CD8-positive, alpha-beta memory T cell (primary cell): ENCODE measurements at places on chromosomes 13 and 19.

- no peak for DNase-seq
Observed at GRCh38 chr19:47444388-47444821, 25.1 kb upstream of the MEIS3 start.

DNA sequence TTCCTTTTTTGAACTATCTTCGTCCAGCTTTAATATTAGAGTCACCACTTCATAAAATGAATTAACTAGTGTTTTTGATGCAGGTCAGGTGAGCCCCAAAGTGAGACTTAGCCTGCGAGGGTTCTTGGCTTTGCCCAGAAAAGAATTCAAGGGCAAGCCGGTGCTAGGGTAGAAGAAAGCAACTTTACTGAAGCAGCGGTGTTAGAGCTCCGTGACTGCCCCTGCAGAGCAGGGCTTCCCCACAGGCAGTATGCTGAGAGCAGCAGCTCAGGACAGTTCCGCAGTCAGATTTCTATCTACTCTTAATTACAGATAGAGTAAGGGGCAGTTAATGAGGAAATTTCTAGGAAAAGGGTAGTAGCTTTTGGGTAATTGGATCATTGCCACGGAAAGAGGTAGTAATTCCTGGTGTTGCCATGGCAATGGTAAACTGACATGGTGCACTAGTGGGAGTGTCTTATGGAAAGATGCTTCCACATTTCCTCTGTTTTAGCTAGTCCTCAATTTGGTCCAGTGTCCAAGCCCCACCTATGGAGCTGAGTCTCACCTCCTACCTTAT is 432.2 kb upstream of the ZNF507 start:
- DNase-seq: no peak

- no peak for DNase-seq
Observed at GRCh38 chr13:96816261-96816660, 178.0 kb downstream of the OXGR1 start.

GRCh38 chr13:74250738-74251190 is 116.6 kb upstream of the KLF12 start:
- DNase-seq: no peak

- no peak for DNase-seq
Observed at GRCh38 chr13:37954191-37954590, 84.6 kb upstream of the TRPC4 start.

- no peak for DNase-seq
Observed at GRCh38 chr19:31821346-31821745, 472.1 kb upstream of the TSHZ3 start.

GRCh38 chr13:44752164-44752563 is 176.0 kb upstream of the TSC22D1 start:
- no peak for DNase-seq

GRCh38 chr13:22793598-22794134 is 387.1 kb upstream of the SGCG start:
- DNase-seq: no peak

GRCh38 chr19:928471-929202 is 2.8 kb downstream of the ARID3A start:
- no peak for DNase-seq

- DNase-seq: no peak
Observed at GRCh38 chr19:4583961-4584669, 24.6 kb upstream of the SEMA6B start.

- no peak for DNase-seq
Observed at GRCh38 chr13:93244918-93245280, 18.3 kb downstream of the GPC6 start.

- DNase-seq: peak; percentile 11
Observed at GRCh38 chr19:51440846-51441409, 17.3 kb downstream of the SIGLEC8 start.

DNA sequence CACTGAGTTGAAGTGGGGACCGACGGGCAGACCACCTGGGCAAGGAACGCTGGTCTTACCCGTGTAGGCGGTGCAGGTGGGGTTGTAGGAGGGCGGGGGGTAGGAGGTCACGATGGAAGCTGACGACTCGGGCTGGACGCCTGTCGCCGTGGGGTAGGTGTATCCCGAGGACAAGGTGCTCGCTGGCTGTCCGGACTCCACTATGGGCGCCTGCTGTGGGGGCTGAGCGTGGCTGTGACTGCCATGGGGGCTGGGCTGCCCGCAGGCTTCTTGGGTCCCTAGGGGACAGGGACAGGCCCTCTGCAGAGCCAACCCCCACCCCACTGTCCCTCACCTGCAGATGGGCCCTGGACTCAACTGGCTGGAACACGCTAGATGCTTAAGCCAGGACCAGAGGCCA is 37.2 kb downstream of the ZFR2 start:
- no peak for DNase-seq

DNA sequence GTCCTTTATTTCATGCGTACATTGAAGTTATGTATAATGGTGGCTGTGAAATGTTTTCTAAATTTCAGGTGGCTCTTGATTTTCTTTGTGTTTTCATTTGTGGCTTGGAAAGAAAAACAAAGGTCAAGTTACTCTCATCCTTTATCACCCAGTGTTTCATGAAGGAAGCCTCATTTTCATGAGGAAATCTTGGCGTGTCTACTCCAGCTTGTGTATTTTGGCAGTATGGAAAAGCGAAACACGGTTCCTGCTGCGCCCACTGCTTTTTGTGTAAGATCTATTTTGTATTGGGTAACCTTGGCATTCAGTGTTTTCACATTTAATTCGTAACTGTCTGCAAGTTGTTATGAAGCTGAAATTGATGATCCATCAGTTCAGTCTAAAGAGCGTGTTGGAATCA is 147.0 kb upstream of the RNF113B start:
- DNase-seq: no peak

DNA sequence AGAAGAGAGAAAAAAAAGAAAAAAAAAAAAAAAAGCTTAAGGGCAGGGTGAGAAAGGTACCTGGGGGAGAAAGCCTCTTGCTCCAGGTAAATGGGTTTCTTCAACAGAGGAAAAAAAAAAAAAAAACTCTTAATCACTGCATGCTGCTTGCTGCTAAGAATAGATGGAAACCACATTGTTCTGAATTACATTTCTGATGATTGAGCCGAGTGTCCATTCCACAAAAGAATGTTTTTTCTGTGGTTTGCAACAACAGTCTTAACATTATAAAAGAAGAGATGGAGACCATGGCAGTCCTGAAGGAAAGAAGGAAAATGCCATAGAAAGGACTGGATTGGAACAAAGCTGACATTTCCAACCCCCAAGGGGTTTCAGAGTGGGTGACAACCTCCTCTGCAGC is 1312.7 kb downstream of the SLITRK1 start:
- no peak for DNase-seq

GRCh38 chr19:8451885-8452284 is 7.1 kb downstream of the HNRNPM start:
- DNase-seq: no peak

DNA sequence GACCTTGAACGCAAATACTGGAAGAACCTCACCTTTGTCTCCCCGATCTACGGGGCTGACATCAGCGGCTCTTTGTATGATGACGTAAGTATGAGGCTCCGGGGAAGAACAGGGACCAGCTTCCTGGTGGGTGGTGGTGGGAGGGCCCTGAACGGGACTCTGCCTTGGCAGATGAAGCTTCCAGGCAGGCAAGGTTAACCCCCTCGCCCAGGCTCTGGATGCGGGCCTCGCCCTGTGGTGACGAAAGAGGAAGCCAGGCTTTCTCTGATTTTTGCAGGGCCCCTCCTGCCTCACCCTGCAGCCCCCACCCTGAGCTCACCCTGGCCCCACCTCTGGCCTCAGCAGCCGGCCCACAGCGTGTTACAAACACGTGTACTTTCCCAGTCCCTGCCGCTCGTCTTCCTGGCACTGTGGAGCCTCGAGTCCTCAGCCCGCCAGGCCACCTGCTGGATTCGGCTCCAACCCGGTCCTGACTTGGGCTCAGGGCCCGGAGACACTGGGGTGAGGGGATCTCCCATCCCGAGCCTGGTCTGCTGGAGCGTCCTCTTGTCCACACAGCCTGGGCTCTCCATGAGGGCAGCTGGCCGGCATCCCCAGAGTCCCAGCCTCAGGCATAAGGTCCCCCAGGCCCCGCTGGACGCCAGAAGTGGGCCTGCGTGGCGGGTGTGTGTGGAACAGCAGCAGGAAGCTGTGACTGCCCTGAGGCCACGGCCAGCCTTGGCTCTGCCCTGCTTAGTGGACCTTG is 72.4 kb downstream of the KDM4B start:
- no peak for DNase-seq

- DNase-seq: no peak
Observed at GRCh38 chr19:3183721-3184641, 1.7 kb upstream of the NCLN start.

DNA sequence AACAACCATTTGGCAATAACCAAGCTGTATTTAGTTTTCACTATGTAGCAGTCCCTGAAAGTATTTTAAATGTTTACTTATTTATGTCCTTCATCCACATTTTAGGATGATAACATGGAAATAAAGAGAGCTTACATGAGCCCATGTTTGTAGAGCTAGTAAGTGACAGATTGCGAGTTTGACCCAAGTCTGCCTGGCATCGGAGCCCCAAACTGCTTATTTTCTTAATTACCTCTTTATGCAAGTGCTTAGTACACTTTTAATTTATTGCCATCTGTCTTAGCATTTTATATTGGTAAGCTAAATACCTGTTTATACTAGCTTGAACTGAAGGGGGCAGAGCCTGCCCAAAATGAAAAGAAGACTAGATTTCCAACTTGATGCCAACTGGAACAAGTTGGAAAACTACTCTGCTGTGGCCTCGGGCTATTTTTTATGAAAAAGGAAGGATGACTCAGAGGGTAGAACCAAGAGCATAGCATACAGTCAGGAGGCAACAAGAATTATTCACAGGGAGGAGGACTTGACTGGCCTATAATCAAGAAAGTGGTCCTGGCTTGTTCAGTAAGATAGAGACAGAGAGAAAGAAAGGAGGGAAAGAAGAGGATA is 150.2 kb downstream of the NDFIP2 start:
- DNase-seq: no peak

DNA sequence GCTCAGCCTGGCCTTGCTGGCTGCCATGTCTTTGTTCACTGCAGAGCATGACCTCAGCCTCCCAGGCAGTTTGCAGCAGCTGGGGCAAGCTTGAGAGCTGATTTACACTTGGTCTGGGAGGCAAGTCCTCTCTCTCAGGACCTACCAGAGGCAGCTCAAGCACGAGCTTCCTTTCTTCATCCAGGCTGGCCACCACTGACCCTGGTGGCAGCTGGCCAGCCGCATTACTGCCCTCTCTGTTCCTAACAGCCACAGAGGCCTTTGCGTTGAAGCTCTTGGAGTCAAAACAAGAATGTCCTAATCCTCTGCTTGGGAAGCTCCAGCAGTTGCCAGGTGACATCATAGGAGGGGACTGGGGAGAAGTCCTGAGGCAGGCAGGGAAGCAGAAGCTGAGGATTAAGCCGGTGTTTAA is 85.7 kb downstream of the NUFIP1 start:
- DNase-seq: no peak

DNA sequence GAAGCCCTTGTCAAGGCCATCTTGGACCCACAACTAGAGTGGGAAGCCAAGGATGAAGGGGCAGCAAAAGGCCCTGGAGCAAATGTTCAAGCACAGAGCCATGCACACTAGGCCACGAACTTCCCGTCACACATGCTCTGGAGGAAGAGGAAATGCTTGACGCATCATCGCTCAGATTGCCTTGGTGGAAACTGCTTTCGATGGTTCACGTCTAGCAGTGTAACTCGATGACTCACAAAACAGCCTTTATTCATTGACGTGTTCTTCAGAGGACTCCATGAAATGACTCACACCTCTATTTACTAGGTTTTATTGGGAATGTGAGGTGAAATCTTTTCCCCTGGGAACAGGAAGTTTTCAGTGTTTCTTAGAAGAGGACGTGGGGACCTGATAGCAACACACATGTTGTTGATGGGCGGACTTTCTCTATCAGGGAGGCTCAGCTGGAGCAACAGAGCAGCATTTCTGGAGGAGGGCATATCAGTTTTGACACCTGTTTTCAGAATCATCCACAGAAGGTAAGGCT is 79.8 kb upstream of the FLT1 start:
- no peak for DNase-seq

DNA sequence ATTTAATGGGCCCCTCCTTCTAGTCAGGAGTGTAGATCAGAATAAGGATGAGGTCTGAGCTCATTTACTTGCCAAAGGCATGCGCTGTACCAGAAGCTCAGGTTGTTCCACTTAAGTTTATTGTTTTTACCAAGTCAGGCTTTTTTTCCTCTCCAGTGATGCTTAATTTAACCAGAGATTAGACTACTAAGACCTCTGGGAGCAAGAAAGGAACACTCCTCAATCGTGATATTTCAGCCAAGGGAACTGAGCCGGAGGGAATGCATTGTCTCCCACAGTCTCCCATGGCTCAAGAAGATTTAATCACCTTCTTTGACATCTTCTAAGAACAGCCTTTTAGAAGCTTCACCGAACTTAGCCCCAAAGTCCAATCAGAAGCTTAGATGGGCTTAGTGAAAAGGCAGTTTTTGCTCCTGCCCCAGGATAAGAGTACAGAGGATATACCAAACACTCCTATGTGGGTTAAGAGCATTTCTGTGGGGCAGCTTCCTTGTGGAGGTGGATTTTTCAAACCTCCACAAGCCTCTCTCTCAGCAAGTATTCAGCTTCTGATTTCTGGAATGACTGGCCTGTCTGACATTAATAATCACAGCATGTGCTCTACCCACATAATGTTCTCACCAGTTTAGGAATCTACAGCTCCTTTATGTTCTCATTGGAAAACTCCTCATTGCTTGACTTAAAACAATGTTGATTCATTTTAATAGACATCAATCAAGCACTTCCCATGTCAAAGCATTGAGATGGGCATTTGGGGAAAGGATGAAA is 322.7 kb downstream of the SUCLA2 start:
- DNase-seq: no peak

GRCh38 chr13:95207769-95208366 is 93.4 kb downstream of the ABCC4 start:
- DNase-seq: no peak

- no peak for DNase-seq
Observed at GRCh38 chr13:82294226-82294625, 1588.0 kb downstream of the SLITRK1 start.

DNA sequence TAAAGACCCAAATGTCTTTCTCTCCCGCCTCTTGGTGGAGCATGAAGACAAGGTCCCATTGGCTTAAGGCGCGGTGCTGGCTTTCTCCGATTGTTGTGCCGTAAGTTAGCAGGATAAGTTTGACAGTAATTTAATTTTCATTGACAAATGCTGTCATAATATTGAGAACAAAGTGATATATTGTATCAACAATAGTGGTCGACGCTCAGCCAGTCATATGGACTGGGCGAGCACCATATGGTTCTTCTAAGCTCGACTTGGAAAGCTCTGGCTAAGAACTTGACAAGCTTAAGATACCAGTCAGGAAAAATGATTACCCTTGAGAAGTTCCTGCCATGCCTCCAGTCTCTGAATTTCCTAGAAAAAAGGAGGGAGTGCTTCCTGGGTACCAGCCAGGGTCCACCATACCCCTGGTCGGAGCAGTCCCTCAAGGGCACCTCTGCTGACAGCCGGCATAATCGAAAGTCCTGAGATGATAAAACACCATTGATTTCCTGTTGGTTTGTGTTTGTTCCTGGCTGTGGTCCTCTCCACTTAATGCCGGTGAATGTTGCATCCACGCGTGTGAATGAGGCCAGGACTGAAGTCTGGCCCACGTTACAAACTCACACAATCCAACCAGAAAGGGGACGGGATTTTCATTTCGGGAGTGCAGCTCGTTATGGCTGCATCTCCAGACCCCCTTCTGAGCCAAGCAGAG is 262.1 kb downstream of the ZNF536 start:
- no peak for DNase-seq
